Non-pigmented ciliary epithelial cell (primary cell): ENCODE measurements at places on chromosomes 5 and 9.

DNA sequence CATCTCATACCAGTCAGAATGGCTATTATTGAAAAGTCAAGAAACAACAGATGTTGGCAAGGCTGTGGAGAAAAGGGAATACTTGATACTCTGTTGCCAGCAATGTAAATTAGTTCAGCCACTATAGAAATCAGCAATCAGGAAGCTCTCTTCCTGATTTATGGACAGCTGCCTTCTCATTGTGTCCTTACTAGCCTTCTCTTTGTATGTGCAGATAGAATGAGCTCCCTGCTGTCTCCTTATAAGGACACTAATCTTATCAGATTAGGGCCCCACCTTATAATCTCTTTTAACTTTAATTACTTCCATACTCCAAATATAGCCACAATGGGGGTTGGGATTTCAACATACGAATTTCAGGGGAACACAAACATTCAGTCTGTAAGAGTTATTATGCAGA is 38.0 kb downstream of the KCNV2 start:
- DNase-seq: no peak

DNA sequence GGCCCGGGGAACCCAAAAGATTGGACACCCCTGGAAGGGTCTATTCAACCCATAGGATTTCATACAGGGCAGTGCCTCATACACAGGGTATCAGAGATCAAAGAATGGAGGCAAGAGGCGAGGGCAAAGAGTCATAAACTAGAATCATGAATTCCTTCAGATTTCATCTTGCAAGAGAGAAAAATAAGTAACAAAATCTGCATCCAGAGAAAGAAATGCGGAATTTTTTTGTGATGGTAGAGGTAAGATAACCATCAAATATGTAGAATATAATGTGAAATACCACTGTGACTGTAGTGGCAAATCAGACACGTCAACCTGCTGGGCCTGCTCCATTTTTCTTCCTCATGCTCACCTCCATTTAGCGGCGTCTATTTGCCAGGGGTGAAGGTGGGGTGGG is 143.6 kb downstream of the SNX18 start:
- DNase-seq: no peak

DNA sequence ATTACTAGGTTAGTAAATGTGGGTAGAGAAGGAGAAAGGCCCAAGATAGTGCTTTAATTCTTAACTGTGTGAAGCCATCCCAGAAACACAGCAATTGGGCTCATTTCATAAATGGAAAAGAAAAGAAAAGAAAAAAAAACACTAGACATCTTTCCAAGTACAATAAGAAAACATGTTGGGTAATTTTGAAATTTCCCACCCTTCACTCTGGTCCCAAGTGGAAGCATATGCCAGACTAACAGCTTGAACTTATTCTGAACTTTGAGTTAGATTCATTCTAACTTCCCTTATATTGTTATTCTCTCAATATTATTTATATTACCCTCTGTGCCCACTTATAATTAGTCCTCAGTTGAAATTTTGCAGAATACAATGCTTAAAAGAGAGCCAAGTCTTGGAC is 113.4 kb upstream of the GHR start:
- no peak for DNase-seq

- no peak for DNase-seq
These were observed 20.2 kb downstream of the CDH6 start for GRCh38 chr5:31213705-31214121.

GRCh38 chr5:179229331-179229831 is 115.9 kb downstream of the ADAMTS2 start:
- no peak for DNase-seq

DNA sequence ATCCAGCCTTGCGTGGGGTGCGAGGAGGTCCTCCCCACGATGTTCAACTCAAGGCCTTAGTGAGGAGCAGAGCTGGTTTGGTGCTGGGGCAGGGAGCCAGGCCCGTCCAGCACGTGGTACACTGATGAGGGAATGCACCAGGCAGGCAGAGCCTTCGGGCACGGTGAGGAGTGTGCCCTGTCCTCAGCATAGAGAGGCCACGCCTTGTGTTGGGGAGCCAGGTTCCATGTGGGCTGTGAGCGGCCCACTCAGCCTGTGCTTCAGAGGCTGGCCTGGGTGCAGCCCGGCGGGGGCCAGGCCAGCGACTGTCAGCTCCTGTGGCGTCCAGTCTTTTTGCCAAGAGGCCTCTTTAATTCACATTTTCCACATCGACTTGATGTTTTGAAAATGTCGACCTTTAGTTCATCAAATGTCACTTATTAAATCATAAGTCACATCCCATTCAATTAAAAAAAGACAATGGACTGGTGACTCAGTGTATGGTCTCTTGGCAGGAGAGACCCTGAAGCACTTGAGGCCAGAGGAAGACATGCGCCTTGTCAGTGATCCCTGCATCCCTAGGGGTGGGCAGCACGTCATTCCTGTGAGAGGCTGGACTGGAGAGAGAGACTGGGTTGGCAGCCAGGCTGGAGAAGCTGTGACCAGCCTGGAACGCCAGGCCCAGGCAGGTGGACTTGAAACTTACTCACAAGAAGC is 21.7 kb downstream of the ERGIC1 start:
- no peak for DNase-seq

DNA sequence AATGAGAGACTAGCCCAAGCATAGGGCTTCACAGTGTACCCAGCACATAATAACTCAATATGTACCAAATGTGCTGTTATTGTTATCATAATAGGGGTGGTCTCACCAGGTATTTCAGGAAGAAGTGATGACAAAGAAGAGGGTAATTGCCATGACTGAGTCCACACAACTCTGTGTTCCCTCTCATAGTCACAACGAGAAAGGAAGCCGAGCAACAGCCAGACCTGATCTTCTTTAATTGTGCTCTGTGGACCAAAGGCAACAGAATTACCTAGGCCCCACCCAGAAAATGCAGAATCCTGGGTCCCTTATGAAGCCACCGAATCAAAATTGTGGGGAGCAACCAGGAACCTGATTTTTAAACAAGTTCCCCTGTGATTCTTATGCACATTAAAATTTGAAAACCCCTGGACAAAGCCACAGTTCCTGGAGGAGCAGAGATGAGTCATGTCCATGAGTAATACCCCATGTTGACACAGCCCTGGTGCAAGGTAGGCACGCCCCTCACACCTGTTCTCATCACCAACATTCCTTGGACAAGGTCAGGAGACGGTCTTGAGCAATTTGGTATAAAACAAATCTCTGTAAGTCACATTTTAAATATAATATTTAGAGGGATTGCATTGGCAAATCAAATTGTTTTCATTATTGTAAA is 5.2 kb downstream of the FGF1 start:
- peak; percentile 24 for DNase-seq

GRCh38 chr9:134732392-134733110 is 90.9 kb downstream of the COL5A1 start:
- no peak for DNase-seq

DNA sequence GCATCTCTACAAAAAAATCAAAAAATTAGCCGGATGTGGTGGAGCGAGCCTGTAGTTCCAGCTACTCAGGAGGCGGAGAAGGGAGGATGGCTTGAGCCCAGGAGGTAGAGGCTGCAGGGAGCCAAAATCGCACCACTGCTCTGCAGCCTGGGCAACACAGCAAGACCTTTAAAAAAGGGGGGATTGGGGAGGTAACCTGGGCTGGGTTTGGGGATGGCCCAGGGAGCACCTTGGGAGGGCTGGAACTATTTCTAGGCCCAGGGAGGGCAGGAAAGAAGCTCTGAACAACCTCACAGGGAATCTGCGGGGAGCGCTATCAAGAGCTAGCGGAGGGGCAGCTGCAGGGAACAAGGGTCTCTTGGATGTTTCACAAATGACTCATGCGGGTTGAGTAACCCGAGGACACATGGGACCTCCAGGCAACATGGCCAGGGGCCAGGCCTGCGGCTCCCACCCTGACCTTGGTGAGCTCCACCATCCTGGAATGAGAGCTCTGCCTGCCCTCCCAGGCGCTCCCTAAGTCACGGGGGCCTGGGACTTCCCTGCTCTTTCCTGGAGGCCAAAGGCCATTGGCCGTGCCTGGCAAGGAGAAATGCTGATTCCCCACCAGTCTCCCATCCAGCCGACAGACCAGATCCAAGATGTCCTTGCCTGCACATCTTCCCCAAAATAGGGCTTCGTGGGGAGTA is 23.4 kb downstream of the SARDH start:
- DNase-seq: no peak
